ENCODE measurements at places on chromosomes 1 and 21.
A peak's percentile ranks its signal among the peaks of the same experiment; 100 is the strongest.

DNA sequence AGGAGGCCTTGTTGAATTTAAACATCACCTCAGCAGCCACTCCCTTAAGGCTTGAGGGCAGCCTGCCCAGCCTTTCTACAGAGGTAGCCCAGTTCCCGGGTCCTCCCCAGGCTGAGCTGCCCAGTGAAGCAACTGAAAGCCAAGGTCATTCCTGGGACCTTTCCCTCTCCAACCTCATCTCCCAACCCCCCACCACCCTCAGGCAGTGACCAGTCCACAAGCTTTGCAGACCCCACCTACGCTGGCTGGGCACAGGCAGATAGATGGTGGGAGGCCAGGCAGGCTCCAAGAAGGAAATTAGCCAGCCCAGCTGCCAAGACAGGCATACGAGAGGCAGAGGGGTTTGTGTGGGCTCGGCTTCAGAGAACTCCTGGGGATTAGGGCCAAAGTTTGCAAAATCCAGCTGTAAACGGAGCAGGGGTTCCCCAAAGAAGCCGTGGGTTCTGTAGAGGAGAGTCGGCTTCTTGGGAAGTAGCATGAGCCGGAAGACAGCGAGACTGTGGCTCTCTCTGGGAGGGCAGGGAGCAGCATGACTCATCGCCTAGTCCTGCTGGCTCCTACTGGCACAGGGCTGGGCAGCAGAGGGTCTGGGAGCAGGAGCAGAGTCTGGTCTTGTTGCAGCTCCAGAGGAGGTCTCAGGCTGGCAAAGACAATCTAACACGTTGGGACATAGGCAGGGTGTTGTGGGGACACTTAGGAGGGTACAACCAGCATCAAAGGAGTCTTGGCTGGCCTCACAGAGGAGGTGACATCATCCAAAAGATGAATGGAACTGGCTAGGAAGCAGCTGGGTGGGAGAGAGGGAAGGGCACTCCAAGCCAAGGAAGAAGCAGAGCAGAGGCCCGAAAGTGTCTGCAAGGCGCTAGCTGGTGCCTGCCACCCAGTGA lies 2.8 kb upstream of the ZC3H12A start:
- peak overlapping the region; percentile 63 for H3K4me3 ChIP-seq
- peak; percentile 97 for DNase-seq
- H3K27ac ChIP-seq, result peak overlapping the region; percentile 98
- peaks cover 61% of the 10 kb centered on the region for H3K4me1 ChIP-seq

- peaks cover 20% of the 10 kb centered on the region for H3K36me3 ChIP-seq
- H3K4me1 ChIP-seq, result peaks cover 9% of the 10 kb centered on the region
- H3K27ac ChIP-seq, result no peak overlapping the region
- no peak overlapping the region for H3K4me3 ChIP-seq
- no peak for DNase-seq
Measured at GRCh38 chr1:161792740-161793139, 26.6 kb downstream of the ATF6 start.

DNA sequence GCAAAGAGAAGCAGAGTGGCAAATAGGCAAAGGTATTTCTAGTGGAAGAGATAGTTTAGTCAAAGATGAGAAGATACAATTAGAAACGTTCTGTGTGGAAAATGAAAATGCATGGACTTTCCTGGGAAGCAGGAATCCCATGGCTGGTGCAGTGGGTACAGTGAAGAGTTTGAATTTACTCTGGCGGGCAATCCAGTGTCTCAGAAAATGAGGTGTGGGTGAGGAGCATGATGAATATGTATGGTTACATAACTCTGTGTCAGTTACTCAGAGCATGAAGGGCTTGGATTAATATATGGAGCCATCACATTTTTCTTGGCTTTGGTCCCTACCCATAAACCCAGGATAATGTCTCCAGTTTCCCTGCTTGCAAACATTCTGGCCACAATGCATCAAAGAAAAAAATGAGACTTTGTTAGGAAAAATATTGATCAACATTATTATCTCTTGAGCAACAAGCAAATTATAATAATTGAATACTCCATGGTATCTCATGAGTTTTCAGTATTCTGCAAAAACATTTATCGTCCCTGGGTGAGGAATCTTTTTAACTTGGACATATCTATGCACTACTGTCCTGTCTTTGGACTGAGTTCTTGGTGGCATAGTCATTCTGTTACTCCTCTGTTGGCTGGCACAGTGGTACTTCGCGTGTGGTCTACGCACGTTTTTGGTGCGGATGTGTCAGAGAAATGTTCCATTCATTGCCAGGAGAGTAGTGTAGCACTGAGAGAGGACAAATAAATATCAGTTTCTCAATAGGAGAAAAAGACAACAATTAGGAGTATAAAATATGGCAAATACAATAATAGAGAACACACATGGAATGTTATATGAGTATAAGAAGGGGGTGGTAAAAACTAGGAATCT lies 173.7 kb upstream of the C1orf105 start:
- no peak for DNase-seq
- H3K27ac ChIP-seq, result no peak overlapping the region

DNA sequence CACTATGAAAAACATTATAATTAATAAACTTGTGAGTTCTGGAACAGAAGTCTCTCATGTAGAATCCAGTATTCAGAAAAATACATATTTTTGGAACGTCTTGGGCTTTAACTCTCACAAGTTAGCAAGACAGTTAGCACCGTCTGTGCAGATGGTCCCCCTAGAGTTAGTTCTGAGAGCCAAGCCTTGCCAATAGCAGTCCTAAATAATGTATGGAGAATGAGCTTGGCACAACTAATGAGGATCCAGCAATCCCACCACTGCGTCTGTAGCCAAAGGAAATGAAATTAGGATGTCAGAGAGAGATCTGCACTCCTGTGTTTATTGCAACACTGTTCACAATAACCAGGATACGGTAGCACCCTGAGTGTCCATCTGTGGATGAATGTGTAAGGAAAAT lies 54.6 kb upstream of the VAMP3 start:
- H3K4me3 ChIP-seq, result no peak overlapping the region
- H3K36me3 ChIP-seq, result no peaks in the 10 kb centered on the region
- DNase-seq, result no peak

GRCh38 chr1:160238408-160238807 lies 23.9 kb downstream of the DCAF8 start:
- peaks cover 22% of the 10 kb centered on the region for H3K36me3 ChIP-seq
- no peak overlapping the region for H3K27ac ChIP-seq
- DNase-seq, result no peak
- H3K4me1 ChIP-seq, result no peaks in the 10 kb centered on the region

DNA sequence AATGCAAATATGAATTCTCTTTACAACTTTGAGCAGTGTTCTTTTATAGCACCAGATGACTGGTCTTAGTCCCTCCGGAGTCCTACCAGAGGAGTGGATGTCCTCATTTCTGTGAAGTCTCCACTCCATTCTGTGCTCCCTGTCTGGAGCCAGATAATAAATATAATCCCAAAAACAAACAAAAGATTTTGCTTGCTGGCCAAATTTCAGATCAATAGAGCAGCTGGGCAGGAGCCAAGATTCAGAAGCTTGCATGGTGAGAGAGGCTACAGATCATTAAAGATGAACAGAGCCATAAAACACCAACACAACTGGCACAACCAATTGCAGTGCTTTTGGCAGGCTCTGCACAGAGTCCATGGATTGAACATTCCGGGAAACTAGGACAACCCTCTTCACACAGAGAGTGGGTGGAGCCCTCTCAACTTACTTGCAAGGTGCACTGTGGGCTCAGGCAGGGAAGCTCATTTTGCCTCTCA lies 231.5 kb upstream of the SNX7 start:
- peaks cover 3% of the 10 kb centered on the region for H3K4me1 ChIP-seq
- no peak for DNase-seq
- H3K27ac ChIP-seq, result no peak overlapping the region
- H3K4me3 ChIP-seq, result no peak overlapping the region
- no peaks in the 10 kb centered on the region for H3K27me3 ChIP-seq

Measured in chondrocyte (in vitro differentiated cells).